Activated T-helper 1 cell treated with anti-CD3 and anti-CD28 coated beads, Interleukin-2, amount 50 U/mL, for 16 hours (primary cell): ENCODE measurements at places on chromosomes 3 and 15.

GRCh38 chr15:51756482-51756881, 5.1 kb downstream of the TMOD2 start:
- DNase-seq: no peak

DNA sequence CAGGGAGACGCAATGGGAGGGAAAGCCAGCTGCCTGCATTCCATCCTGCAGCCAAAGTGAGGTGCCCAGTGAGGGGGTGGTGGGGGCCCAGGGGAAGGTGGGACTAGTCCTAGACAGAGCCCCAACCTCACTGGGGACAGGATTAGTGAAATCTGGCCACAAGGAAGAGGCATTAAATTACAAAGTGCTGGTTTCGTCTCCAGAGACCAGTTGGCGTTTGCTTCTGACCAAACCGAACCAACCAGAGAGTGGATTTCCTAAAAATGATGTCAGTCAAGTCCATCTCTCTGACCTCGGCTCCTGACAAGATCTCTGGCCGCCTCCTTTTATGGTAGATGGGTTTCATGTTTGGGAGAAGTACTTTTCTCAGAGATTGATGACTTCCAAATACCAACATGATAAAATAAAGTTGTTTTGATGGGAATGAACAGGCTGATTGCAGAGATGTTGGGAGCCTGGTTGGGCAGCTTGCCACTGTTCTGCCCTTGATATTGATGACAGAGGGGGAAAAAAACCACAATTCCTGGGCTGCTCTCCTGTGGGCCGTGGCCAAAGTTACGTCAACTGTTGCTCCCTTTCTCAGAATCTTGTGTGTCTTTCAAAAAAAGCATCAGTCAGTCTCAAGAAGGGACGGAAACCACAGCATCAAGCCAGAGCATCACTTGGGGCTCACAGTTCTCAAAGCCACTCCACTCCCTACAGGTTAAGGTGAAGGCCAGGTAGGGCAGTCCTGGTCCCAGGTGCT, 24.6 kb downstream of the ITGA11 start:
- no peak for DNase-seq

GRCh38 chr15:97959724-97960363, 659 bp upstream of the ARRDC4 start:
- DNase-seq: no peak

- DNase-seq: no peak
Measured at GRCh38 chr3:183074261-183074660, 25.0 kb downstream of the MCCC1 start.

DNA sequence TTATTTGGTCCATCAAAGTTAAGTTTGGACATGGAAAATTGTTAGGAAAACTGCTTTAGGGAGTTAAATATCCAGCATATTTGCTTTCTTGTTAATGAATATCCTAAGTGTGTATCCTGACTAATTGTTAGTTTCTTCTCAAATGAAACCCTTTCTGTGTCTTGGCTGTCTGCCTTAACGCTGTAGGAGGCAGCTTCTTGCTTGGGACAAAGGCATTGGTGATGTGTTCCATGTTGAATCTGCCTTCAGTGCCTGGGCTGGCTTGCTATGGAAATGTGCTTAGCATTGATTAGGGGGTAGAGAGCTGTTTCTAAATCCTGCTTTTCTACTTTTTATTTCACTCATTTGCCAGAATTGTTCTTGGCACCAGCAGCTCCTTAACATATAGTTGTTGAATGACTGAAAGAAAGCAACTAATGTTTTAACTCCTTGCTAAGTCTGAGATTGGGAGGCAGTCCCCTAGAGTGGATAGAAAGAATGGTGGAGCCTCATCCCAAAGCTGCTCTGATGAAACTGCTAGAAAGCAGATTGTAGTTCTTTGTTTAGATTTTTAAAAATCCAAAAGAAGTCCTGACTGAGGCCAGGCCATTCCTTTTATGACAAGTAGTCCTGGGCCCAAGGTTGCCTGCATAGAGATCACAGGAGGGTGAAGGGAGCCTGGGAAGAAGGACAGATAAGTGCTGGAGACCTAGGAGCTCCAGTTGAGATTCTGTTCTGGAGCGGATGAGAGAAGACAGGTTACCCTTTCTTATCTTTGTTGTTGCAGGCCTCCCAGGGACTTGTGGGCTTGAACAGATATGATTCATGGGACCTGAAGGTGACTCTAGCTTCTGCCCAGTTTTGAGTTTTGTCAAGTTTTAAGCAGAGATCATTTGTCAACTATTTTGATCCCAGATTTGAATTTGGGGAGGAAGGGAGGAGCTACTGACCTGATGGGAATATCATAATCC, 39.3 kb downstream of the OXNAD1 start:
- DNase-seq: no peak

- no peak for DNase-seq
Measured at GRCh38 chr3:152458376-152459117, 189.8 kb downstream of the MBNL1 start.

DNA sequence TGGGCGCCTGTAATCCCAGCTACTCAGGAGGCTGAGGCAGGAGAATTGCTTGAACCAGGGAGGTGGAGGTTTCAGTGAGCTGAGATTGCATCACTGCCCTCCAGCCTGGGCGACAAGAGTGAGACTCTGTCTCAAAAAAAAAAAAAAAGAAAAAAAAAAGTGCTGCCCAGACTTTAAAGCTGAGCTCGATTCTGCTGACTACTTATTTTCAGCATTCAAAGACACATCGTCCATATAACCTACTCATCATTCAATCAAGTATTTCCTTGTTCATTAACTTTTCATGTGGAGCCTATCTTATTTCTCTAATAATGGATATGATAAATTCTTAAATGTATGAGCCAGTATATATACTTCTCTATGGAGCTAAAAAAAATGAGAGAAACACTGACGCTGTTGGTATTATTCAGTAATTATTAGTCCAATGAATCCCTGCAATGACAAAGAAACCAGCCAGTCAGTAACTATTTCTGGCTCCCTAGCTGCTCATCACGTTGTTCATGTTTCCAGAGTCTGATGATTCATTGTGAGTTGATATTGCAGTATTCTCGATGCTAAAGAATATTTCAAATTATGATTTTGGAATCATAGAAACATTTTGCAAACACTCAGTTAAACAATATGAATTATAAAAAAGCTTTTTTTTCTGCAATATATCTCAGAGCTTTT, 111.9 kb downstream of the RAP2B start:
- DNase-seq: no peak

- DNase-seq: no peak
Measured at GRCh38 chr3:17182166-17182565, 297.4 kb downstream of the PLCL2 start.

DNA sequence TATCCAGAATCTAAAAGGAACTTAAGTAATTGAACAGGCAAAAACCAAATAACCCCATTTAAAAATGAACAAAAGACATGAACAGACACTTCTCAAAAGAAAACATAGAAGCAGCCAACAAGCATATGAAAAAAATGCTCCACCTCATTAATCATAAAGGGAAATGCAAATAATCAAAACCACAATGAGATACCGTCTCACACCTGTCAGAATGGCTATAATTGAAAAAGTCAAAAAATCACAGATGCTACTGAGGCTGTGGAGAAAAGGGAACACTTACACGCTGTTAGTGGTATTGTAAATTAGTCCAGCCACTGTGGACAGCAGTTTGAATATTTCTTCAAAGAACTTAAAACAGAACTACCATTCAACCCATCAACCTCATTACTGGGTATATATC, 220.7 kb downstream of the MEX3B start:
- no peak for DNase-seq

- no peak for DNase-seq
Measured at GRCh38 chr3:53162672-53163443, 1.8 kb downstream of the PRKCD start.
